Thyroid gland (tissue), 4 donors: ENCODE measurements at places on chromosomes 1 and 21.
A peak's percentile ranks its signal among the peaks of the same experiment; 100 is the strongest.

DNA sequence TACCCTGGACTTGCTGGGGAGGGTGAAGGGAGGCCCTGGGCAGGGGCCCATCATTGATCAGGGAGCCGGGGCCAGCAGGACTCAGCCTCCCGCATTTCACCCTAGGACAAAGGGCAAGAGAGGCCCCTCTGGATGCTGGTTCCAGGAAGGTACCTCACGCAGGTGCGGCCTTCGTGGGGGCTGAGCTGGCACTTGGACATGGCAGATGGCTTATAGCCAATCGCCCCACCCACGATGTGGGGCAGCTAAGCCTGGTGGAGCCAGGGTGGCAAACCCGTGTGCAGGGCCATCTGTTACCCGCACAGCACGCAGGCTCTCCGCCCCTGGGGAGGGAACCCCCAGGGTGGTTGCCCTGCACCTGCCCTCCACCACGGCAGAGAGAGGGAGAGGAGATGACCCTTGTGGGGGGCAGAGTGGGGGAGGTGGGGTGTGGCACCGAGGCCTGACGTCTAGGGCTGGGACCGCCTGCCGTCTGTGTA is 2.5 kb downstream of the TFF3 start:
- DNase-seq = no peak

DNA sequence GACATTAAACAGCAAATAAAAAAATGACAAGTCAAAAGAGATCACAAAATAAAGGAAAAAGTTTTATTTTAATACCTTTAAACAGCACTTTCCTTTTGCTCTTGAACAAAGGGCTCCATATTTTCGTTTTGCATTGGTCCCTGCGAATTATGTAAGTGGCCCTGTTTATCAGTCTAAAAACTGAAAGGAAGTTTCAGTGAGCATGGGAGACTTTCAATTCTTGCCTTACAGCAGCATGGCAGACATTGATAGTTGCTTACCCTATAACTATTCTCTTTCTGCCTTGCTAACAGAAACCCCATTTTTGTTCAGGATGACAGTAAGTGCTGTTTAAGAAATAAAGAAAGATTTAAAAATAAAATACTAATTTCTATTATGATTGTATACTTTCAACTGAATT is 5.2 kb upstream of the SH3GLB1 start:
- DNase-seq = no peak

GRCh38 chr1:96049759-96050409 is 671.7 kb upstream of the PTBP2 start:
- DNase-seq = no peak

DNA sequence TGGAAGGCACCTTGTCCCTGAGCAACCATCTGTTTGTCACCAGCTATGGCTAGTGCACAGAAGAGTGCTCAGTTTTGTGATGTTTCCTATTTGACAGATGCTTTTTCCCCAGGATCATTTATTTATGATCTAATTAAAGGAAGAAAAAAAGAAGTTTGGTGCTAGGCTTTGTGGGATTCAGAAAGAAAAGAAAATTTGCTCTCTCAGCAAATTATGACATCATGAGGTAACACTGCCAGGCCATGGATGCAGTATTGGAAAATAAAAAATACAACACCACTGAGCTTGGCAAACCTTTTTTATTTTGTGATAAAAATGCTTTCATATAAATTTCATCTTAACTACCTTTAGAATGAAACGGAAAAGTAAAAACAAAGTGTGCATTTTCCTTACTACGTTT is 15.5 kb upstream of the ADAM30 start:
- DNase-seq = no peak

GRCh38 chr21:44800971-44801467 is 601 bp downstream of the UBE2G2 start:
- DNase-seq = no peak

DNA sequence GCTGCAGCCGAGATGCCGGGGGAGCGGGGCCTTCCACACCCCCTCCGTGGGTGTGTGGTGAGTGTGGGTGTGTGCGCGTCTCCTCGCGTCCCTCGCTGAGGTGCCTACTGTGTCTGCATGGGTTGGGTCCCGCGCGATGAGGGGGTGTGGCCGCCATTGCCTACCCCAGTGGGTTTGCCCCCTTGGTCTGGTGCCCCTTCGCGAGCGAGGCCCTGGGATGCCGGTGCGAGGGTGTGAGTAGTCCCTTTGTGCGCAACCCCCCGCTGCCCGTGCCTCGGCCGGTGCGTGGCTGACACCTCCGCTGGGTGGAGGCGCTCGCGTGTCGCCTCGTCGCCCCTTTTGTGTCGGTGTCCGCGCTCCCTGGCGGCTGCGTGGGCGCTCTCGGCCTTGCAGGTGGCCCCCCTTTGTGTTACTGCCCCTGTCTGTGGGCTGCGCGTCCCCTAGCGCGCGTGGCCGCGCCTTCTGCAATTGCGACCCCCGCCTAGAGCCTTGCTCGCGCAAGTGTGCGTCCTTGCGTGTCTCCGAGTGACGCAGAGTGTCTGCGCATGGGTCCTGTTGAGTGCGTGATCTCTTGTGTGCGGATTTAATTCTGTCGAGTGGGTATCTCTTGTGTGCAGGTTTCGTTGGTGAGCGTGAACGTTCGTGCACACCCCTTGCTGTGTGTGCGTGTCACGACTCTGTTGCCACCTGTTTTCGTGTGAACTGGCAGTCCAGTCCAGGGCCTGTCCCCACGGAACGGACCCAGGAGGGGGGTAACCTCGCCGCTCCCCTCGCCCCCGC is 553 bp downstream of the TTC3 start:
- DNase-seq = peak; percentile 57

DNA sequence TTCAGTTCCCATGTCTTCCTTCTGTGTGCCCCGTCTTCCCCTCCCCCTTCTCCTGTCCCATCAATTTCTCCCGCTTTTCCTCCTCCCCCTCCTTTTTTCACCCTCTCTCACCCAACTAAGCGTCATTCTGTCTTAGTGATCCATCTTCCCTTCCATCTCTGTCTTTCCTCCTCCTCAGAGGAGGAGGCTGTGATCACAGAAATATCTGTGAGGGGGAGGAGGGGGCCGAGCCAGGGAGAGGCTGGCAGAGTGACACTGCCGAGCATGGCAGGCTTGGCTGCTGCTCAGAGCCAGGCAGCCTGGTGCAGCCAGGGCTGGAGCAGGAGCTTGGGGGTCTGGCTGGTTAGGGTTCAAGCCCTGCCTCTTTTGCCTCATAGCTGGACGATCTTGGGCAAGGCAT is 7.6 kb downstream of the HTR6 start:
- no peak for DNase-seq

DNA sequence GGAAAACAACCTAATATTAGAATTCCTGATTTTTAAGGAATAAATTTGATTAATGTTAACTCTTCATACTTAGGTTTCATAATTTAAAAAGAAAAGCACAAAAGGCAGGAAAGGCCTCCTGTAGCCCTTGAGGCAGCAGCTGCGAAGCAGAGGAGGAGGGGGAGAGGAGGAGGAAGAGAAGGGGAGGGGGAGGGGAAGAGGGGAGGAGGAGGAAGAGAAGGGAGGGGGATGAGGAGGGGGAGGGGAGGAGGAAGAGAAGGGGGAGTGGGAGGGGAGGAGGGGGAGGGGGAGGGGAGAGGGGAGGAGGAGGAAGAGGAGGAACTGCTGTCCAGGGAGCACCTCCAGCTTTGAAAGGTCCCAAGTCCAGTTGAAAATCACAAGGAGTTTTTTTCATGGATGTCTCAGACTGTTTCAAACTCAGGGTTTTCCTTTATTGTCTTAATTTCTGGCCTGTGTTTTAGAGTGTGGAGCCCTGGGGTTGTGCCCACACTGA is 35.1 kb upstream of the DIP2A start:
- no peak for DNase-seq

- DNase-seq = no peak
Measured at GRCh38 chr1:228306275-228307217, 98.7 kb downstream of the OBSCN start.

DNA sequence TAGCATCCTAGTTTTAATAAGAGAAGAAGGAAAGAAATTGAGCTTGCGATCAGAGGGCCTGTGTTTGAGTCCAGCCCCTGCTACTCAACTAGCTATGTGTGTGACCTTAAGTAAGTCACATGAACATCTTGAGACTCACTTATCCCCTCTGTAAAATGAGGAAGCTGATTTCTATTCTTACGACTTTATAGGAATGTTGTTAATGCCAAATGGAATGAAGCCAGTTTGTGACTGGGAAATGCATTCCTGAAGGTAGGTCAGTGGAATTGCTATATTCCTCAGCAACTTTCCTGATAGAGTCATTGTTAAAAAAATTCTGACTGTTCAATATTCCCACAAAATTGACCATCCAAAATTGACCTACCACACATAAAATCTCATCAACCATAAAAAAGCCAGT is 14.9 kb downstream of the FASLG start:
- no peak for DNase-seq

- peak; percentile 56 for DNase-seq
Measured at GRCh38 chr1:205374210-205375078, 17.7 kb upstream of the KLHDC8A start.

DNA sequence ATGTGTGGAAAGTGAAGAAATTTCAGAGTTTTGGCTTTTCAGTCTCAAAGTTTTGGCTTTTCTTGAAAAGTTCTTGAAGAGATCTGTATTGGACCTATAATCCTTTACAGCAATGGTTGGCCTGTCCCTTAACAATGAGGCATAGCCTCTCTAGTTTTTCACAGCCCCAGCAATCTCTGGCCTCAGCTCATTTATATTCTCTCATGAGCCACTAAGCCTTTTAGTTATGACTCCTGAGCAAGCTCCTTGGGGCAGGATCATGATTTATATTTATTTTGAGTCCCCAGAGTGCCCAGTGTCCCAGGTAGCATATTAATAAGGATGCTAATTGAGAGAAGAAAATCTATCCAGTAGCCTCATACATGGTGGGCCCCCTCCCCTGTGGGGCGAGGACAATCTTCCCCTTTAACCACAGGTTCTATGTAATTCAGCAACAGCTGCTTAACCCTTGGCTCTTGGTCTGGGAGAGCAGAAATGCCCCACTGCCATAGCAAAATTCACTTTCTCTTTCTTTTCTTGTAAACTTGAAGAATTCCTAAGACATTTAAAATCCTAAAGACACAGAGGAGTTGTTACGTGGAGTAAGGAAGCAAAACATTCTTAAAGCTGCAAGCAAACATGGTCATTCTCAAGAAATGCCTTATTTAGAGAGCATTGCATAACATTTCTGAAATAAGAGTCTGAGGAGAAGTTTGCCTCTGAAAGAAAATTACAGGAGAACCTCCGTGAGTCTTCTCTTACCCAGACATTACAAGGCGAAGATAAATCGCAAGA is 6.3 kb downstream of the NGF start:
- DNase-seq = no peak

DNA sequence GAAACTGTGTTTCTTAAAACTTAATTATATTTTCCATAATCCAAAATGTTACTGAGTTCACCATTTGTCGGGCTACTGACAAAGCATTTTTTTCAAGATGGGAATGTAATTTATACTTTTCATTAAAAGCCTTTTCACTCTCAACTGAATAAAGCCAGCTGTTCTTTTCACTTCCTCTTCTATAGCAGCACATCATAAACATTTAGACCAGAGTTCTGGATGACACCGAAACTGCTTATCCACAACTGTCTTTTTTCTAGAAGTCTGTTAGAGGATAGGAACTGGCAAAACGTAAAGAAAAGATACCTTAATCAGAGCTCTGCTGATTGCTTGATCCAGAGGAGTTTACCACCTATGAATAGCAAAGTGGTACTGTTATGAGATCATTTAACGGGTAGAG is 594.7 kb downstream of the ADGRL2 start:
- DNase-seq = no peak

DNA sequence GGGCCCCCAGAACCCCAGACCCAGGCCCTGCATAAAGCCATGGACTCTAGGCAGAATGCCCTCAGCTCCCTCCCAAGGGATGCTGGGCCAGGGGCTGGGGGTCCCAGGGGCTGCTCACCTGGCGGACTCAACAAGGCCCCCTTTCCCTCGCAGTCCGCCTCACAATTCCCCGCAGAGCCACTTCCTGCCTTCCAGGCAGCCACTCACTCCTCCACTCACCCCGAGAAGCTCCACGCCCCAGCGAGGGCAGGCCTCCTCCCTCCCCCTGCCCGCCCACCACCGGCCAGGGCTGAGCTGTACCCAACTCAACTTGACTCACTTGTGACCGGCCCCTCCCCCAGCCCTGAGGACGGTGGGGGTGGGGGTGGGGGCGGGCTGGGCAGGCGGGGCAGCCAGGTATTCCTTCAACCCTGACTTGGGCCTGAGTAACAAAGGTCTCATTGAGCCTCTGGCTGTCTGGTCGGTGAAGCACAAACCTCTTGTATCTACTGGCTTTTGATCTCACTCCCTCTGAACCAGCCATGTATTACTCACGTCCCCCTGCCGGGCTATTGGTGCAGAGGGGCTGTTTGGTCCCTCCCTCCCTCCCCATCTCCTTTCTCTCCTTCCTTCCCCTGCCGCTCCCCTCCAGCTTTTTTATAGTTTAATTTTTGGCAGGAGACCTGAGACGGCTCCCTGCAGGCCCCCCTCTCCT is 5.9 kb downstream of the BLACAT1 start:
- DNase-seq = peak; percentile 97

DNA sequence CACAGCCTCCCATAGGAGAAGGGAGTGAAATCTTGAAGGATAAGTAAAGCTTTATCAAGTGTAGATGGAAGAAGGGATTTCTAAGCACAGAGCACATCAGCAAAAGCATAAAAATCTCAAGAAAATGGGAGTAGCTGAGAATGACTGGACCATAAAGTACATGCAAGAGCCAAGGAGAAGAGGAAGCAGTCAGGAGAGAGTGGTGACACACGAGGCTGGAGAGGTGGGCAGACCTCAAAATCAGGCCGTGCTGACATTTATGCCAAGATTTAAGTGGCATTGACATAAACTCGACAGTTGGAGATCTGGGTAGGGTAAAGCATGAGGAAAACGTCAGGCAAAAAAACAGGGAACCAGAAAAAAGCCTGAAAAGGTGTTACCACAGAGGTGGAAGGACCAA is 62.3 kb downstream of the GFI1 start:
- no peak for DNase-seq

DNA sequence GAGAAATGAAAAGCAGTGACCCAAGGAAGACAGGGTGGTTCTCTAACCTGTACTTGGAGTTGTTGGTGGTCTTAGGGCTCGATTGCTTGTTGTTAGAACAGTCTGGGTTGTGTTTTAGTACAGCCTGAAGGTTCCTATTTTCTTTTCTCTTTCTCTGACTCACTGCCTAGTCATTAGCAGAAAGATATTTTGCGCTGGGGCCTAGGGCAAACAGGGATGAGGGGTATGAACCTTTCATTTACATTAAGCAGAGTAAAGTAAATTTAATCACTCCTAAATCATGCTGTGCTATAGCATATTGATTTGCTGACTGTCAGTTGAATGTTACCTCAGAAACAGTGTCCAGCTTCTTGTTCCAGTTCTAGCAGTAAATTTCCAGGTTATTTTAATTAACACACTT is 197.2 kb downstream of the RWDD3 start:
- DNase-seq = no peak

GRCh38 chr1:114339379-114339778 is 171.6 kb downstream of the TRIM33 start:
- no peak for DNase-seq

- DNase-seq = peak; percentile 94
Measured at GRCh38 chr1:150970808-150971582, 3.6 kb downstream of the CERS2 start.

- peak; percentile 24 for DNase-seq
Measured at GRCh38 chr1:36807262-36807661, 227.1 kb downstream of the GRIK3 start.
